Urinary bladder (tissue), 4 donors: ENCODE measurements at places on chromosomes 4 and X.

DNA sequence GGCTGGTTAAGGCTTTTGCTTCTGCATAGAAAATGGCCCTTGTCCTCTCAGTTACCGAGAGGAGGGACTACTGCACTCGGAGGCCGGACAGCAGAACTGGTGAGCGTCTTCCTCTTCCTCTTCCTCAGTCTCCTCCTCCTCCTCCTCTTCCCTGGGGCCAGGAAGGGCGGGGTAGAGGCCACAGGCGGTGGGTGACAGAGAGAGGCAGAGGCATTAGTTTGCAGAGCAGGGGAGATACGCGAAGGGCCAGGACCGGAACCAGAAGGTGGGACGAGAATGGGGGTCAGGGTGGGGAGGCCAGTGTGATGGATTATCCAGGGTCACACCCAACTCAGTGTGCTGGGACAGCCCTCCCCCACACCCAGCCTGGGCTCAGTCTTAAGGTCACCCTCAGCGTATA lies 14.5 kb downstream of the IQSEC2 start:
- no peak for DNase-seq

- no peak for DNase-seq
These were observed 71.1 kb downstream of the CLOCK start for GRCh38 chr4:55475394-55476243.

DNA sequence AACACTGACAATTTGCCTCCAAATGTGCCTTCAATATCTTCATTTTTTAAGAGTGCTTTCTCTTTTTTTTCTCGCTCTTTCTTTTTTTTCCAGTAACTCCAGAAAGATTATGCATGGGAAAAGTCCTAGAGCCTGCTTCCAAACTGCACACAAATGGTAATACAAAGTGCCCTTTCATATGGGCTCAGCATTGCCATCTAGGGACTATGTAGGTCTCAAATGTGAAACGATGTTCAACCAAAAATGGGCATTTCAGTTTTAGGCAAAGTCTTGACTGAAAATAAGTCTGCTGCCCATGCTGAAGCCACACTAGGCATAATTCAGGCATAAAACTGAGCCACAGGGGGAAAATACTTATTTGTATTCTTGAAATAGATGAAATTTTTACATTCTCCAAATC lies 65.6 kb downstream of the SYNPO2 start:
- no peak for DNase-seq

DNA sequence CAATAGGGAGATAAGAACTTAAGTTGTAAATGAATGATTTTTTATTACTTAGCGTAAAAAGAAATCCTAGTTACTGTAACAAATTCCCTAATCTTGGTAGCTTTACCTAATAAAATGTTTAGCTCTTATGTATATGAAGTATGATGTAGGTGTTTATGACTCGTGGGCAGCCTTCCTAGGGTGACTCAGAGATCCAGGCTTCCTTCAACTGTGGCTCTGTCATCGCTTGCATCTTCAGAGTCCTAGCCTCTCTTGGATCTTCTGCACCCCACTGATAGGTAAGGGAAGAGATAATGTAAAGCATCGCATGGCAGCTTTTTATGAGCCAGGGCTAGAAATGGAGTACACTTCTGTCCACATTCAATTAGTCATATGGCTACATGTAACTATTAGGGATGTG lies 165.6 kb upstream of the GLRA2 start:
- DNase-seq: no peak

DNA sequence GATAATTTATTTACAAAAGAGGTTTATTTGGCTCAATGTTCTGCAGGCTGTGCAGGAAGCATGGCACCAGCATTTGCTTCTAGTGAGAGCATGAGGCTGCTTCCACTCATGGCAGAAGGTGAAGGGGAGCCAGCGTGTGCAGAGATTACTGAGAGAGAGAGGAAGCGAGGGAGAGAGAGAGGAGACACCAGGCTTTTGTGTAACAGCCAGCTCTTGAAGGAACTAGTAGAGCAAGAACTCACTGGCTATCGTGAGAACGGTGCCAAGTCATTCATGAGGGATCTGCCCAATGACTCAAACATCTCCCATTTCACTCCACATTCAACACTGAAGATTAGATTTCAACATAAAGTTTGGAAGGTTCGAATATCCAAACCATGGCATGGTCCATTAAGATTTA lies 12.7 kb downstream of the GUCY1A1 start:
- no peak for DNase-seq

GRCh38 chr4:158395889-158396288 lies 125.8 kb upstream of the RXFP1 start:
- no peak for DNase-seq

- no peak for DNase-seq
These were observed 459.1 kb downstream of the FSTL5 start for GRCh38 chr4:161704653-161705052.

DNA sequence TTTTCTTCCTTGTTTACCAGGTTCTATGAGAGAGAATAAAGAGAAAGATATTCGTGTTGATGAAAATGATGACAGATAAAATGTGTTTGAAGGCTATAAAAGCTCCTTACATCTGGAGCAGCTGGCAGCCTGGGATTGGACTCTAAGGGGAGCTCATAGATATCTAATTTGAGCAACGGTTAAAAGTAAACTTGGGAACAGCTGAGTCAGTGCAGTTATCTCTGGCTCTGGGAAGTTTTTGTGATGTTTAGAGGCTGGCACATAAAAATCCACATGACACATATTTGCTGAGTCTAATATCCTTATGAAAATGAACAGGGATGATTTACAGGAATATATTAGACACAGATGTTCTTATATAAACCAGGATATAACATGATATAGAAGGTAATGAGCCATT lies 331.8 kb upstream of the TENM3 start:
- no peak for DNase-seq

- no peak for DNase-seq
These were observed 10.7 kb upstream of the WDR17 start for GRCh38 chr4:176054942-176055341.

DNA sequence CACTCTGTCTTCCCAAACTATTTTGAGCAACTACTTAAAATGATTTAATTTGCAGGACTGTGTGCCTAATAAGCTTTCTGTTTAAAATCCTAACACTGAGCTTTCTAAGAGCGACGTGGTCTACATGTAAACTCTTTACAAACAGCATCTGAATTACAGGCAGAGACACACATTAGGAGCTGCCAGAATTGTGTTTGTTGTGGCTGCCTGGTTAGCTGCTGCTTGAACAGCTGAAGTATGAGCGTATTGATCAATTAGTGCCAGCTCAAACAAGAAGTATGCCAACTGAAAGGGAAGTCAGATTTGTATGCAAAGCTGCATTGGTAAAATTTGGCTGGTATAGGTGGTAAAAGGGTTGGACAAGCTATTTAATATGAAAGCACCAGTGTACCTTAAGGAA lies 384.4 kb downstream of the PCDH7 start:
- no peak for DNase-seq

DNA sequence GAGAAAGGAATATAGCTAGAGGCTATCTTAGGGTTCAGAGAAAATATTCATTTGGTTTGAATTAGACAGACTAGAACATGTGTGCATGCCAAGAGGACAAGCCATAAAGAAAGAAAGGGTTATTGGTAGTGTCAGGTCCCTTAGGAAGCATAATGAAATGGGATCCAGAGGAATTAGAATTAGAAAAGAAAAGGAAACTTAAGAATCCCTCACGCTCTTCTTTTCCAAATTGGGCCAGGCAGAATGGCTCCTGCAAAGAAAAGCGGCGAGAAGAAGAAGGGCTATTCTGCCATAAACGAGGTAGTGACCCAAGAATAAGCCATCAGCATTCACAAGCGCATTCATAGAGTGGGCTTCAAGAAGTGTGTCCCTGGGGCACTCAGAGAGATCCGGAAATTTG lies 4.9 kb upstream of the ABCG2 start:
- no peak for DNase-seq

GRCh38 chr4:71526637-71527406 lies 188.0 kb downstream of the SLC4A4 start:
- DNase-seq: no peak

- DNase-seq: no peak
These were observed 176.5 kb upstream of the CLNK start for GRCh38 chr4:10861036-10861435.

- no peak for DNase-seq
These were observed 804.2 kb downstream of the CENPC start for GRCh38 chr4:66741081-66741480.

DNA sequence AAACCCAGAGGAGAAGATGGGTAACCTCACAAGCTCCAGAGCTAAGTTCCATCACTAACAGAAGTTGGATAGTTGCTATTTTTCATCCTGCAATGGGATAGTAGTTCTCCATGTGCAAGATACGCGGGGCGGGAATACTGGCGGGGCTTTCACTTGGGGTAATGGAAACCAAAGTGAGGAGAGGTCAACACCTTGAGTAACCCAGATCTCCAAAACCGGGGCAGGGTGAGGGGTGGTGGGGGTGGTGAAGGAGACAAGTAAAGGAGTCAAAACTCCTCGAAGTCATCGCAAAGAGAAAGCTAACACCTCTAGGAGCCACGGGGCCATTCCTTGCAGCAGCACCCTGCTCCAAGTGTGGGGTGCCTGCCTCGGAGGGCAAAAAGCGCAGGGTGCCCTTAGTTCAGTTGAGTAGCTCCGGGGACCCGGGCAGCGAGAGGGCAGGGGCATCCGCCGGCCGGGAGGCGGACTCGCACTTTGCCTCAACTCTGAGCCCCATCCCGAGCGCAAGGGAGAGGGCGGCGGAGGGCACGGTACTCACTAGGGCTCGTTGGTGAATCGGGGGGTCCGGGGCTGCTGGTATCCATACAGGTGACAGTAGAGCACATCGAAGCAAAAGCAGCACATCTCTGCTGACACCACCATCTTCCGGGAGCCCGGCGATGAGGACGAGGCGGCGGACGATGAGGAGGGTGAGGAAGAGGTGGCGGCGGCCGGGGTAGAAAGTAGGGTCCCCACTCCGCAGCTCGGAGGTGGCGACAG lies 645 bp downstream of the AMMECR1 start:
- no peak for DNase-seq

- no peak for DNase-seq
These were observed 1.4 kb upstream of the MAGED1 start for GRCh38 chrX:51891821-51892551.

DNA sequence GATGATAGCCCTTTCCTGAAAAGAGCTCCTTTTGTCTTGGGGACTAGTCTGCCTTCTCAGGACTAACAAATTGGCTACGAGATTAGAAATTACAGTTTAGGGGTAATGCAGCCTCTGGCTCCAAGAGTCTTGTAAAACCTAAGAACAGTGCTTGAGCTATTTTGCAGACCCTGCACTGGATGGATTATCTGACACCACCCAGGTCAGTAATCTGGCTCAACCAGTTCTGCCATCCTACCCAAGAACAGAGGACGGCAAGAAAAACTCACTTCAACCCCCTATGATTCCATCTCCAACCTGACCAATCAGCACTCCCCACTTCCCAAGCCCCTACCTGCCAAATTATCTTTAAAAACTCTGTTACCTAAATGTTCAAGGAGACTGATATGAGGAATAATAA lies 225.1 kb downstream of the FAM47A start:
- DNase-seq: no peak

DNA sequence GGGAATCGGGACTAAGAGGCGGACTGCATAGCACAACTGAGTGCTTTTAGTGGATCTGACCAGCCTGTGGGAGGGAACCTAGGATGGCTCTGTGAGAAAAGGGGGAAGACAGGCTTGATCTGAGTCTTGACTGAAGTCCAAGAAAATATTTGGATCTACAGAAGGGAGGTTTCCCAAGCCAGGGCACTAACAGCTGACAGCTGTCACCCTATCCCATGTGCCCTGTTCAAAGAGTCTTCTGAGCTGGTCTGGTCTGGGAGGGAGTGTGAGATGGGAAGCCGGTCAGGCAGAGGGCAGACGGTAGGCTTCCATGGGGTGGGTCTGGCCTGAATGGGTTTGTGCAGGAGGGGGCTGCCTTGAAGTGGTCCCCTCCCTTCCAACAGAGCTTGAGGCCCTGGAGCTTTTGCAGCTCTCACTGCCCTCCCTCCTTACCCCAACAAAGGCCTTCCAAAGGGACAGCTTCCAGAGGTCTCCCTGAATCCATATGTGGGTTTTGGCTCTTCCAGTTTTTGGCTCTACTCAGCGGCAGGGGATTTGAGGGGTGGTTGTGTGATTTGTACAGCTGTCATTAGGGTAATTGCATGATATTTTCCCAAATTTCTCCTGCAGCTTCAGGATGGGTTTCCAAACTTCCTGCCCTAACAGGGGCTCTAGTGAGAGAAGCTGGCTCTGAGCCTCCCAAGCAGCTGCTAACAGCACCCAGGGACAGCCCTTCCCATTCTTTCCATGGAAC lies 643.7 kb downstream of the BCOR start:
- peak; percentile 29 for DNase-seq

DNA sequence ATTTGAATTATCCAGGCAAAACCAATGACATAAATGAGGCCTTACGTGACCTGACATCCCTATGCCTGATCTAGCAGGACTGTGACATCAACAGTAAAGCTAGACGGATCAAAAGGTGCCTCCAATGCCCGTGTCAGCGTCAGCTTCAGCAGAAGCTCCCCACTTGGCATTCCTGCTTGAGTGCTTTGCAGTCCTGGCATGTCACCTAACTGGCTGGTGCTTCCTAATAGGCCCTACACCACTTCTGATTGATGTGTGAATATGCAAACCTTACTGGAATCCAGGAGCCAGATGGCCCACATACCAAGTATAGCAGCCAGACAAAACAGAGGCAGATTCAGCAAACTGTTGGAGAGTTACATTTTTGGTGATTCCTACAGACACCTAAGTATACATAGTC lies 224.2 kb downstream of the DMD start:
- no peak for DNase-seq

- DNase-seq: no peak
These were observed 50.3 kb upstream of the ENPP6 start for GRCh38 chr4:184267673-184268583.

GRCh38 chrX:71619193-71619592 lies 882 bp upstream of the CXCR3 start:
- DNase-seq: no peak

DNA sequence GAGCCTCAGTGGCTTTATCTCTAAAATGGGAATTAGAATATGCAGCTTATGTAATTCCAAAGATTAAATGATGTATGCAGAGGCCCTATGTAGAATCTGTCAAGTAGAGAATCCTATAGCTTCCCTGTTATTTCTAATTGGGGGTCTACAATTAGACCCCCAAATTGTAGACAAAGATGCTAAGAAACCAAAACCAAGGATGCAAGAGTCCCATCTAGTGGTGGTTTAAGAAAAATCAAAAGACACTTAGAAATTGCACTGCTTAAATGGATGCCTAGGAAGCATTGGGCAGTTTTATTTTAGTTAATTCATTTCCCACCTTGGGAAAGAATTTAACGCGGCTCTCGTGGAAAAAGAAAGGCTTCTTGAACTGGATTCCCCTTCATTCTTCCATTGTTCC lies 115.2 kb downstream of the GABRA2 start:
- DNase-seq: no peak
